Pons (tissue), 1 donor: ENCODE measurements at places on chromosomes 2 and 18.

DNA sequence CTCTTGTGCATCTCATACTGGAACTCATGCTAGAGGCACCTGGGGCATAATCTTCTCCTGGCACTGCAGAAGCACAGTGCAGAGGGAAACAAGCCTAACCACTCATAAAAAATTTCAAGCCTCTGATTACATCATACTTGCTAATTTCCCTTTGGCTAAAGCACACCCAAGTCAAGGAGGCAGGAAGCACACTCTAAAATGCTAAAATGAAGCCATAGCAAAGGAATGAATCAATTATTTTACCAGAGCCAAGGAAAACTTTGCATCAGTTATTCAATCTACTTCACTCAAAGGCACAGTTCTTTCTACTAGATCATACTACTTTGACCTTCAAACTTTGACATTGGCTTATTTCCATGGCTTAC lies 79.6 kb upstream of the SPOPL start:
- DNase-seq: no peak

- no peak for DNase-seq
Measured at GRCh38 chr2:75456111-75456510, 104.6 kb downstream of the EVA1A start.

- no peak for DNase-seq
Measured at GRCh38 chr2:141586985-141587384, 543.8 kb downstream of the LRP1B start.

GRCh38 chr2:191245869-191246531 lies 796 bp downstream of the MYO1B start:
- DNase-seq: no peak

- no peak for DNase-seq
Measured at GRCh38 chr2:215205787-215206186, 67.4 kb upstream of the ABCA12 start.

DNA sequence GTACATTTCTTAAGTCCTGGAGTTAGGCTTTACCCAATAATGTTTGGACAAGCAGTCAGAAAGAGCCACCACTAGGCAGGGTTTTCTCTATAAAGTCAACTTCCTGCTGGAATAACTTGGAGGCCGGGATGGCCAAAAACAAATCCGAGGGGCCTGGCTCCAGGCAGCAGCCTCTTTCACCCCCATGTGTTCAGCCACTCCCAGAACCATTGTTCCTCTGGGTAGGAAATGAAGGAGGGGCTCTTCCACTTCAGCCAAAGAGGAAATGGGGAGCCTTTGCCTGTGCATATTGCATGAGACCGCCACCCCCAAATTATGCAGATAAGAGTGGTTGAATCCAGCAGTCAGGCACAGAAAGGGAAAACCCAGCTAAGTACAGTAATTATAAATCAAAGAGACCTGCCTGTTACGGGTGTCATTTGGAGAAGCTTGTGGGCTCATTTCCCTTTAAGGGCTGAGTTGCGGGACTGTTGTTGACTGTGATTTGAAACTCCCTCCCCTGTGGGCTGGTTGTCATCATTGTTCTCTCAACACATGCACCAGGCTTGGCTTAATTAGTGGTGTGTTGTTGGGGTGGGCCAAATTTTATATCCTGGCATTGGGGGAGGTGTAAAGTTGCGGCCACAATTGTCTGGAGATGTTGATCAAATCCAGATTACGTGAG lies 212.8 kb upstream of the SOX11 start:
- DNase-seq: no peak

GRCh38 chr18:76265497-76266235 lies 229.4 kb downstream of the ZNF516 start:
- no peak for DNase-seq

GRCh38 chr2:152740743-152741328 lies 22.4 kb downstream of the ARL6IP6 start:
- DNase-seq: peak; percentile 82

GRCh38 chr2:217244815-217245214 lies 385.0 kb upstream of the TNP1 start:
- no peak for DNase-seq

DNA sequence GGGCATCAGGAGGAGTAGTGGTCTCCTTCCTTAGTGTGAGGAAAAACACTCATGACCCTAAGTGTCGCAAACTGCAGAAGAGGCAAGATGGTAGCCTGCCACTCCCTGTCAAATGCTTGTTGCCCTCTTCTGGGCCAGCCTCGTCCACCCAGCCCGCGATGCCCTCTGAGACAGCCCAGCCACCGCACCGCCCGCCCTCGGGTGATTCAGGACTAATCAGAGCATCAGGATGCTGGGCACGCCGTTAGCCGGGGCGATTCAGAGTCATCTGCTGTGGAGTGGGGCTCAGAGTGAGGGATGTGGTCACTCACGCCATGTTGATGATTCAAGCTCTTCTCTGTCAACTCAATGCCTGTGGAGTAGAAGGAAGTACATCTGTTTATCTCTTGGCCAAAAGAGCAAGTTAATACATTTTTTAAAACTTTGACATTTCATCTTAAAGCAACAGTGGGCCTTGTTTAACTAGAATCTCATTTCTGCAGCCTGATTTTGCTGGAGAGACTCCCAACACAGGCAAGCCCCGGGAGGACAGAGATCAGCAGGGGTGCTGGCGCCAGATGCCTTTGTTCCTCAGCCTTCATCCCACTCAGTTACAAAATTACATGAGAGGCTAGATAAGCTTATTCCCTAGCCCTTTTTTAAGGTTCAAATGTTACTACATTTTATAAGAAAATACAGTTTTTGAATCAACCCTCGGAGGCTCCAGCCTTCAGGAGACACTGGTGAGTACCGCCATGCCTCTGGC lies 79.0 kb downstream of the TMEM18 start:
- DNase-seq: no peak

DNA sequence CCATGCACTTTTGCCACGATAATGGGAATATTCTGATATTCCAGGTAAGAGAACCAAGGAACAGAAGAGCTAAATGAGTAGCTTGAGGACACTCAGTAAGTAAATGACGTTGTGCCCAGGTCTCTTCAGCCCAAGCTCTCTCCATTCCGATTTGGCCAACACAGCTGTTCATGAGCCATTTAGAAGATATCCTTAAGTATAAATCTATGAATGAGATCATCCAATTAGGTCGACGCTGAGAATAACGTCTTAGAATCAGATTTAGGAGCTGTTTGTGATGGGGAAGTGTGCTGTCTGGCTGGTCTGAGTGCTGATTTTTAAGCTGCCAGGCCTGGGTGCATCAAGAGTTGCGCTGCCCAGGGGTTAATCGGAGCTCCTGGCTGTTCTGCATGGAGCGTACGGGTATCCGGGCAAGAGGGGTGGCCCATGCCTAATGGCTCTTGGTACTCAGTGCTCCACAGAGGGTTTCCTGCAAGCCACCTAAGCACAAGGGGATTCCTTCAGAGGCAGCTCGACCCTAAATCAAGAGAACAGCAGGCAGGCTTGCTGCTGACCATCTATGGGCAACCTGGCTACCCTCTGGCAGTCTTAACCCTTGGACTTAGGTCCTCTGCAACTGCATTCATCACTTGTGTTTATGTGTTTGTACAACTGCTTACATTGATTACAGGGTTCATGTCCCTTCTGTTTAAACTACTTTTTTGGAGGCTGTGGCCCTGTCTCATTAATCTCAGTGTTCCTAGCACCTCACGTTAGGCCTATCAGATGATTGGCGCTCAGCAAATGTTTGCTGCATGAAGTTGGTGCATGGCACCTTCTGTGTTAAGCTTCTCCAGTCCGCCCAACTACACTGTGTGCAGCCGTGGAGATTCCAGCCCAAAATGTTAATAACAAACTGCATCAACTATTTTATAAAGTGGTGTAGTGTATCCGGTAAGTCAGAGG lies 31.9 kb downstream of the SOX11 start:
- DNase-seq: no peak

- DNase-seq: peak; percentile 42
Measured at GRCh38 chr18:34550902-34551301, 159.2 kb upstream of the DTNA start.

DNA sequence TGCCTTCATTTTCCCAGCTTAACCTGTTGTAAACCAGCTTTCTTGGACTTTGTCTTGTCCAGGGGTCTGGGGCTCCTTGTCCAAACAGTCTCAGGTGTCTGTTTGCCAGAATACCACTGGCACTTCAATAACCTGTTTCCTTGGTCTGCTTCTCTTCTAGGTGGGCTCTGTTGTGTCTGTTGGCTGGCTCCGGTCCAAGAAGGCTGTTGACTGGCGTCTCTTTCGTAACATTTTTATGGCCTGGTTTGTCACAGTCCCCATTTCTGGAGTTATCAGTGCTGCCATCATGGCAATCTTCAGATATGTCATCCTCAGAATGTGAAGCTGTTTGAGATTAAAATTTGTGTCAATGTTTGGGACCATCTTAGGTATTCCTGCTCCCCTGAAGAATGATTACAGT lies 17.0 kb downstream of the SLC20A1 start:
- no peak for DNase-seq

DNA sequence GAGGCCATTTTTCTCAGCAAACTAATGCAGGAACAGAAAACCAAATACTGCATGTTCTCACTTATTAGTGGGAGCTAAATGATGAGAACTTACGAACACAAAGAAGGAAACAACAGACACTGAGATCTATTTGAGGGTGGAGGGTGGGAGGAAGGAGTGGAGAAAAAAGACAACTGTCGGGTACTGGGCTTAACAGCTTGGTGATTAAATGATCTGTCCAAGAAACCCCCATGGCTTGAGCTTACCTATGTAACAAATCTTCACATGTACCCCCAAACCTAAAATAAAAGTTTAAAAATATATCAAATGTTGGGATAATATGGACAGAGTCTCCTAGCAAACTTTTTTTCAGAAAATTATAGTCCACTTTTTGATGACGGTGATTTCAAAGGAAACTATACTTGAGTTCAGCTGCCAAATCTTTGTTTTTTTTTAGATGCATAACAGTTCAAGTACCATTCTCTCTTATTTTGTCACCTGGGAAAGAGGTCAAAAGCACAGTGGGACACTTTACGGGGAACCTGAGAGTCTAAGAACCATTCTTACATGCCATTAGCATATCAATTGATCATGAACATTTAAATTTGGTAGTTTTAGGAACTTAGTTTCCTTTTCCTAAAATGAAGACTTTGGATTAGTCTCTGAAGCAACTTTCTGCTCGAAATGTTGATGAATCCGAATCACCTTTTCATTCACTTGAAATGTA lies 835.0 kb downstream of the NRXN1 start:
- no peak for DNase-seq

DNA sequence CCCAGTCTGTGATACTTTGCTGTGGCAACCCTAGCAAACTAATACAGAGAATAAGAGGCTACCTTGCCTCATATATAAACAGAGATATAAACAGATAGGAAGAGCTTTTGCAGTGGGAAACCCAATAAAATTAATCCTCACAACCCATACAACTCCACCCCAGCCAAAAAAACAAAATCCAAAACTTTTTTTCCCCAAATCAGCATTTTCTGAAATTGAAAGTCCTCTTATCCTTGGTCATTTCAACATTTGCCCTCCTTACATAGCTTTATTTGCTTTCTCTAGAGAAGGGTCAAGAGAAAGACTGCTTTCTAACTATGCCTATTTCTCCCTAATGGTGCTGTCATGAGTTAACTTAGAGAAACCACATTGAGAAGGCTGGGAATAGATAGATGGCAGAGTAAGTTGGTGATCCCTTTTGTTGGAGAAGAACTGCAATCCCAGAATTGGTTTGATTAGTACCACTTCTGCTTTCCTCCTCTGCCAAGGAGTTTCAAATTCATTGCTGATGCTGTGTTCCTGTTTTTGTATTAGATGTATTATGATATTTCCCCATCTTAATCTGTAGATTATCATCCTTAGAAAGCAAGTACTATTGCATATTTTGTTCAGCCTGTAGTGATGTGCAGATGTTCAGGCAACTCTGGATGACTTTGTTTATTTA lies 76.5 kb upstream of the B3GNT2 start:
- DNase-seq: no peak

DNA sequence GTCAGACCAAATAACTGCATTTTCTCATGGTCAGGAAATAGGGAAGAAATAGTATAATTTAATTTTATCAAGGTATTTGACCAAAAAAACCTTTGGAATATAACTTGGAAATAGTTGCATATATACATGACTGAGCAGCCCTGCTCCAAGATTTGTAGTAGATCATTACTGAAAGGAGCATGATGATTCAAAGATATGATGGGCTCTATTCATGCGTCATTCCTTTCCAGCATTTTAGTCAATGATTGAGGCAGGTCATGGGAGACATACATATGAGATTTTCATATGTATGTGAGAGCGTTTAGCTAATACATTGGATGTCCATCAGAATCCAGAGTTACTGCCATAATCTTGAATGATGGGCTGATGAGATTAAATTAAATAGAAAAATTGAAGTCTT lies 74.5 kb downstream of the CAB39 start:
- DNase-seq: no peak

- DNase-seq: no peak
Measured at GRCh38 chr2:173204316-173204715, 128.7 kb downstream of the MAP3K20 start.
